ENCODE measurements at places on chromosomes 1 and 21. TPM values are rescaled to one million over a fixed set of nuclear protein-coding genes. Genes with fewer than 3 reads are reported as not detected.

- peak; percentile 43 for DNase-seq
Observed at GRCh38 chr21:45295576-45296365, 8.1 kb upstream of the POFUT2 start.

DNA sequence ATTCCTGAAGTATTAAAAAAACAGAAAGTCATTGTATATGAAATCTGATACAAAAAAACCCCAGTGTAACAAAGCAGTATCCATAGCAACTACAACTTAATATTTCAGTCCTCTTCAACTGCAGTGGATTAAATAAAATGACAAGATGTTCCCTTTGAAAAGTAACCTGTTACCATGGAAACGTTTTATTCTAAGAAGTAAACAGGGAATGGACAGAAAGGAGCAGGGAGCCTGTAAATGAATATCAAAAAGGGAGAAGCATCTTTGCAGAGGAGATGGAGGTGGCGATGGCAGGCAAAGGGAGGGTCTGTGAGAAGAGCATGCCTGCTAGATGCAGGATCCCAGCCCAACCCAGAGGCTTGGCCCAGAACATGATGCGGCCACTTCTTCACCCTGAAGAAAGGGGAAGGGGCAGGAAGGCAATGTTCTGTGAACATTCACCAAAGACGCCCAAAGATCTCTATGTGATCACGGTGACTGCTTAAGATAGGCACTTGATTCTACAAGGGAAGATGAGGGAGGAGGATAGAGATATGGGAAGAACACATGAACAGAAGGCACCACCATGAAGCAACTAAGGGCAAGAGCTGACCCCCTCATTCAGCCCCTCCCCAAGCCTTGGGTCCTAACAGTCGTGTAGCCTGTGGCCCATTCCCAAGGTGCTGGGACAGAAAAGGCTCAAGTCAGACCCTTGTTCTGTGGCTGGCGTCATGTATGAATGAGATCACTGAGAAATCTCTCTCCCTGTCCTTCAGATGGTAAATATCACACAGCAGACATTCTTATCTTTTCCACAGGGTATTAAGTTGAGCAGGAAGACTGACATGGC lies 200.0 kb downstream of the SLC45A1 start:
- no peak for DNase-seq

ADGRB2 gene
- 7.5 TPM for total RNA-seq

DNA sequence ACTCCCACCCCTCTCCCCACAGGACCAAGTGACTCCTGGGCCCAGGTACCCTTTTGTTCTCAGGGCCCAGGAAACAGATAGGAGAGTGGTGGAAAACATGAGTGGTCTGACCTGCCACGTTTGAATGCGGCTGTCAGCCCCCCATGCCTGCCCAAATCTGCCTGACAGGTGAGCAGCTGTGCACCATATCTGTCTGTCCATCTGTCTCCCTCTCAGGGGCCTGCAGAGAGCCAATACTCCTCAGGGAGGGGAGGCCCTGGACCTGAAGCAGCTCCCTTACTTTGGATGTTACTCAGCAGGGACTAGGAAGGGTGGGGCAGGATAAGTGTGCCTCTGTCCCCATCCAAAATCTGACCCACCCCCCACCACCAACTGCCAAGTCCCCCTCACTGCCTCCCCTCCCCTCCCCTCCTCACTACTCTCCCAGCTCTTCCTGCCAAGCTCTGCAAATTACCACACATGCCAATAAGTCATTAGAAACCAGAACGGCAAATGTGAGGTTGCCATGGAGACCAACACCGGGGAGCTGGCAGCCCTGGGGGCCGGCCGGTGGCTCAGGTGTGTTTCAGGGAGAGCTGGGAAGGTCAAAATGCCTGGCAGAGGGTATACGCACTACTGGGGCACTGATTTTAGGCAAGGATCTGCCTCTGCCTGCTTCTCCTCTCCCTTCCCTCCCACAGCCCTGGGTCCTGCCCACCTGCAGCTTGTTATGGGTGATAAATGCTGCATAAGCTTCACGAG lies 11.5 kb downstream of the LRRN2 start:
- no peak for DNase-seq

- DNase-seq = no peak
Observed at GRCh38 chr1:234899041-234899729, 229.5 kb downstream of the TOMM20 start.

DNA sequence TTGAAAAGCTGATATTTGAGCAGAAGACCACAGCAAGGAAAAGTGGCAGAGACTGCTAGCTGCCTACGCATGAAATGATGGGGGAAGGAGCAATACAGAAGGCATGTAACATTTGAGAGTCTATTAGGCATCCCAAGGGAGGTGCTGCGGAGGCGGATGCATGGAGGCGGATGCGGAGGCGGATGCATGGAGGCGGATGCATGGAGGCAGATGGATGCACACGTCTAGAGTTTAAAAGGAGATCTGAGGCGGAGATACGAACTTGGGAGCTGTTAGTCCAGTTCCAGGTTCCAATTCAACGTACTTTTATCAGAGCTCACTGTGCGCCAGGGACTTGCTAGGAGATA lies 744 bp upstream of the DDX20 start:
- DNase-seq = no peak

DNA sequence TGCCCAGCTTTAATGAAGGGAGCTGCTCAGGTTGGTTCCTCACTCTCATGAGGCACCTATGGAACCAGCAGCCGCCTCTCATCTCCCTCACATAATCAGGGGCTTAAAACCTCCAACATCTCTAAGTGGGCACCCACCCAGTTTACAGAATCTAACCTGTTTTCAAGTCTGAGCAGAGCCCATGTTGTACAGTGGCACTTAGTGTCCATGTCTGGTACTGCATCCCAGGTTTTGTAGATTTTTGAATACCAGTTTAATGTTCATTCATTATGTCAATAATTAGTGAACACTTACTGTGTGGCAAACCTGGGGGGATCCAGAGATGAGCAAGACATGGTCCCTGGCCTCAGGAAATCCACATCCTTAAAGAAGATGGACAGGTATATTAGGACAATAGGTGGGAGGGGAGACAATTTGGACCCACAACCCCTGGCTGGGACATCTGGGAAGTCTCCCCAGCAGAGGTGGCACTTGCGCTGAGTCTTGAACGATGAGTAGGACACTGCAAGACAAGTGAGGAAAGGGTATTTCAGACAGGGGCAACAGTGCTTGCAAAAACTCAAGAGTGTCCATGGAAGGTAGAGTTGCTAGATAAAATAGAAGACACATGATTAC lies 83.3 kb downstream of the LACTBL1 start:
- DNase-seq = no peak

DNA sequence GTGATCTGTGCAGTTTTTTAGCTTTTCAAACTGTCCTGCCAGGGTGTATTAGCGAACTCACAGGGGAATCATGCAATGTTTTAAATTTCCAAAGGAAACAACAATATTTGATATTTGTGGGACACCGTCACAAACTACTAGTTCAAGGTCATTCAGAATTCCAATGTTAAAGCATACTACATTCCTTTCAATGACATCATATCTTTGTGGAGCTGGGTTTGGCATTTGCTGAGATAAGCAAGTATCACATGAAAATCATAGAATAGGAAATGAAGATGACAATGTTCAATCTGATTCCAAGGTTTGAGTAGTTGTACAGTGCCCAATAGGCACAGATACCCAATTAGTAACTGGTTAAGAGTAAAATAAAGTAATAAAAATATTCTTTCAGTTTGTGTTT lies 35.6 kb downstream of the NUF2 start:
- DNase-seq = no peak

DNA sequence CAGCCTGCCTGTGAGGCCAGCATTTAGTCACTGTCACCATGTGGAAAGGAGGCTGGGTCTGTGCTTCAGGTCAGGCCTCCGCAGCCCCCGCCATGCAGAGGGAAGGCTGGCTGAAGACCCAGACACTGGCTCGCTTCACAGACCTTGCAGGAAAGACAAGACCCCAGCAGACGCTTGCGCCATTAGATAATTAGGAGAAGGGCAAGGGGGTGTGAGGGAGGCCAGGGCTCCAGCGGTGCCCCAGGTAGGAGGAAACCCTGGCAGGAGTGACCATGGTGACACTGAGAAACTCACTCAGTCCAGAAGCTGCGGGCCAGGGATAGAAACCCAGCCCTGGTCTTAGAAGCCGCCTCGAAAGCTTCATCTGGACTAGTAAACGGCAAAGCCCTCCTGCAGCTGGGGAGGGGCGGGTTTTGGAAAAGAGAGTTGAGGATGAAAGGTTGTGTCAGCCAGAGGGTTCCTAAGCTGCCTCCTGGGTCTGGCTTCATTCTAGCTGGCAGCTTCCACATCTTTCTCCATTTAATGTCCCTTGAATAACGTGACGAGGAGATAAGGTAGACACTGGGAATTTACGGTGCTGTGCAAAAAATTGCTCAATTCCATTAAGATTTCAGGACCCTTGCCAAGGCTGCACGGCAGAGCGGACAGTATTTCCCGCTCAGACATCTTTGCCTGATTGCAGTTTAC lies 294.1 kb upstream of the VAMP3 start:
- DNase-seq = no peak

FCRL5 gene
- total RNA-seq = 3.8 TPM

KLHDC8A gene
- total RNA-seq = not detected

GRCh38 chr1:212106286-212106792 lies 70.8 kb downstream of the DTL start:
- no peak for DNase-seq

ERVH48-1 gene
- not detected for total RNA-seq

CLCA4 gene
- total RNA-seq = 0.86 TPM

DNA sequence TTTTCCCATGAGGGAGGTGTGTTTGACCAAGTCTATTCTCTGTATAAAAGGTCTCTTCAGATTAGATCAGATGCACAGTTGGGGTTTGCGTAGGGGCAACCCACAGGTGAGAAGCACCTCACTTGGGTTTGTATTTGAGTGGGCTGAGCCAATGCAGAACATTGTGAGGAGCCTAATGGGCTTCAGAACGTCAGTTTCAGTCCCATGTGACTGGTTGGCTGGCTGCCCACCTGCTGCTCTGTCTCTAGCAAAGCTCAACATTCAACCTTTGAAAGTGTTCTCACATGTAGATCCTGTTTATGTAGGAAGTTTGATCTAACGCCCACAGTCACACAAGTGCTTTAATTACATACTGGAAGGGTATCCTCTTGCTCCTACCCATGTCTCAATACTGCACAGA lies 105.5 kb downstream of the FASLG start:
- no peak for DNase-seq

GRCh38 chr1:243399561-243400155 lies 143.8 kb downstream of the SDCCAG8 start:
- DNase-seq = no peak

GRCh38 chr1:201783572-201783971 lies 45.4 kb upstream of the IPO9 start:
- no peak for DNase-seq

- DNase-seq = peak; percentile 39
Observed at GRCh38 chr1:33093004-33093403, 12.1 kb downstream of the AZIN2 start.

KLHL12 gene
- 35.4 TPM for total RNA-seq

GRCh38 chr1:227416156-227416830 lies 98.0 kb upstream of the CDC42BPA start:
- DNase-seq = no peak

DNA sequence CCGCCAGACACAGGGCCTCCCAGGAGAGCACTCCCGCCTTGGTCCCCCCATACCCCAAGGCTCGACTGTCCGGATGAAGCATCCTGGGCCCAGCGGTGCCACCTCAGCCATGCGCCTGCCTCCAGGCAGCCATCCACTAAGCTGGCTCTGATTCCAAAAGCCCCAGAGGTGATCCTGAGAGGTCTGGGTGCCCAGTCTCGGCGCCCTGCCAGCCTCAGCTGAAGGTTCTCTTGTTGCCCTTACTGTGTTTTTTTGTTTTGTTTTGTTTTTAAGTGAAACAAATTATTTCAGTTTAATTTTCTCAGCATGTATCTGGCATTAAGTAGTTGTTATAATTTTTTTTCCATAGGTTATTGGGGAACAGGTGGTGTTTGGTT lies 44.9 kb downstream of the NUAK2 start:
- DNase-seq = no peak

- no peak for DNase-seq
Observed at GRCh38 chr1:41006942-41007865, 14.3 kb downstream of the SLFNL1 start.

- no peak for DNase-seq
Observed at GRCh38 chr1:235199441-235199840, 38.4 kb upstream of the RBM34 start.

DNA sequence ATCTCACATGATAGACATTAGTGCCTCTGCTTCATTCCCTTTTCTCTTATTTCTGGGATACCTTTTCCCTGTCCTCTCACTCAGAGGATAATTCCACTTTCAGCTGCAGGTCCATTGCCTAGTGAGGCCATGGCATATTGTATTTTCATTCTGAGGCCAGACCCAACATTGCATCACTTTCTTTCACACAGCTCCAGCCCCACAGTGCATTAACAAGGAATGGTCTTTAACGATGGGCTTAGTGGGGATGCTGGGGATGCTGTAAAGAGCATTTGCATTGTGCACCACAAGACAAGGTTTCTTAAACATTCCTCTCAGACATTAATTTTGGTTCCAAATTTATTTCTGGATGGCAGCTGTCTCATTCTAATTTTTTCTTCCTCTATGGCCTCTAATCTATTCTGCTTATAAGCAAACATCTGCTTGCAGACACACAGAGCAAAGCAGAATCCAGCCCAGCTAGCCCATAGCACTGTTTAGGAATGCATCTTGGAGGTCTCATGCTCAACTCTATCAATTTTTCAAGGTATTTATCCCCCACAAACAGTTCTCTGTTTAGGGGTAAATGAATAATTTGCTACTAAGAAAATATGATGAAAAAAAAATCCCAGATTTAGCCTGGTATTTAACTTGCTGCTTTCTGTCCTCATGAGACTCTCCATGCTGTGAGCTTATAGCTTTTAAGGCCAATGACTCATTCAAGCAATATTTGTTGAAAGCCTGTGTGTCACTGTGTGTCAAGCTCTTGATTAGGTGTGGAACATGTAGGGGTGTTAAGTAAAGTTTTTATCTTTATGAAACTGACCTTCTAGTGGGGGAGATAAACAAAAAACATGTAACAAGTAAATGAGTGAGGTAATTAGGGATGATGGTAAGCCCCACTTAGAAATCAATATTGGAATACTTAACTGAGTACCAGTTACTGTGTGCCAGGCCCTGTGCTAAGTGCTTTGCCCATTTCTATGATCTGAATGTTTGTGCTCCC lies 44.5 kb upstream of the CCDC190 start:
- no peak for DNase-seq

DNA sequence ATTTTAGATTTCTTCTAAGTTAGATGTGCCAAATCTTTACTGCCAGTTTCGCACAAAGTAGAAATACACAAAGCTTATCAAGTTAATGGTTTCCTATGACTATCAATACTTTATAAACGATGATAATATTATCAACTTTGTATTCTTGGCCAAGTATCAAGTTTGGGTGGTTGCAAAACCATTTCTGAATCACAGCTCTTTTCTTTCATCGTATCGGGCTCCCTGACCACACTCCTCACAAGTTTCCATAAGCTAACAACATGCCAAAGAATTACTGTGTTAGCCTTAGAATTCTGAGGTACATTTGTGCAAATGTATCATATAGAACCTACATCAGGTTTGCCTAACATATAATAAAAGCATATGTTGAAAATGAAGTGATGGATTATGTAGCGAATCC lies 311.0 kb downstream of the KCTD3 start:
- no peak for DNase-seq

- no peak for DNase-seq
Observed at GRCh38 chr1:67815303-67816094, 17.8 kb downstream of the GNG12 start.

TNNT2 gene
- total RNA-seq = 1.4 TPM

GRCh38 chr1:223355699-223356098 lies 8.3 kb downstream of the SUSD4 start:
- DNase-seq = no peak
